NCI-H1417 treated with DMSO at 0.1 percent for 48 hours (cell line): ENCODE measurements at places on chromosomes 13 and 19.

DNA sequence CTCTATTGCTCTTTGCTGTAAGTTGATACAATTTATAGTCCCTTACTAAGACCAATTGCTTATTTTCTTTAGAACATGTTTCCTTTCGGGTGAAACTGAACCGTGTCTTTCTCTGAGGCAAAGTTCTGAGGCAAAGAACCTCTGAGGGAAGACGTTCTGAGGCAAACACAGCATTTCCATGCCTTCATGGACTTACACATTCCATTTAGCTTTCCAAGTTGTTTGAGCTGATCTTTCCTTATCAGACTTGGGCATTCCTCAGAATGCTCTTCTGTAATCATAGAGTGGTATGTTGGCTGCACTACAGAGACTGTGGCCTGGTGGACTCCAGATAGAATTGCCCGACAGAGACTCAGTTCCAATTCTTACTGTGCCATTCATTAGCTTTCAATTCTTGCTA is 579.1 kb downstream of the KCTD12 start:
- no peak for DNase-seq

DNA sequence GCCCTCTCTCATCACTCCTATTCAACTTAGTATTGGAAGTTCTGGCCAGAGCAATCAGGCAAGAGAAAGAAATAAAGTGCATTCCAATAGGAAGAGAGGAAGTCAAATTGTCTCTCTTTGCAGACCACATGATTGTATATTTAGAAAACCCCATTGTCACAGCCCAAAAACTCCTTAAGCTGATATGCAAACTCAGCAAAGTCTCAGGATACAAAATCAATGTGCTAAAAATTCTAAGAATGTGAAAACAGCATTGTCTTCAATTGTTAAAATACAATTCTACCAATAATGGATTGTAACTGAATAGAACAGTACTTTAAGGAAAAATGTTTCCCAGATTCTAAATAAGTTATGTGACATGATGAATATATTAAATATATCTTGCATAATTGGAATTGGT is 2269.2 kb upstream of the PCDH20 start:
- no peak for DNase-seq

- DNase-seq = no peak
Observed at GRCh38 chr19:34375598-34375997, 10.6 kb downstream of the GPI start.

GRCh38 chr13:29185926-29186325 is 365.8 kb downstream of the MTUS2 start:
- no peak for DNase-seq

DNA sequence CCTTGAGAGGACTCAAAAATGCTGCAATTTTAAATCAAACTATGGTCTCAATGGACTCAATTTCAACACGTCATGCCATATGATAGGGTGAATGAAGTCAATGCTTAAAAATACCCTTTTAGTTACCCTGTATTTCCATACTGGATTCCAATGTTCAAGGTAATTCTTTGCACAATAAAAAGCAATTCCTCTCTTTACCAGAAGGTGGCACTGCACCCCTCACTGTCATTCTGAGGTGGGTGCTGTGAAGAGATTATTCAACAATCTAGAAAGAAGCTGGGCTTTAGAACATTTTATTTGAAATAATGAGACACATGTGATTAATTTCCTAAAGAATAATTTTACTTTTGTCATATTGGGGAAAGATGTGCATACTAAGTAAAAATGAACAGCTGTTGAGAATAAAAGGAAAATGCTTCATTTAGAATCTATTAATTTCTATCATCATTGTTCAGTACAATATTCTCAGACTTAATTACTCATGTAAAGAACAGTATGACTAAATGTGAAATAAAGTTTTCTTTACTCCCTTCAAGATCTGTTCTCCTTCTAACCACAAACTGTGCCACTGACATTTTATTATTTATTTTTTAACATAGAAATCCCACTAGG is 789.1 kb downstream of the GPC5 start:
- peak; percentile 40 for DNase-seq

- no peak for DNase-seq
Observed at GRCh38 chr19:43692385-43692784, 22.4 kb upstream of the PLAUR start.

GRCh38 chr19:19404879-19405860 is at the start of gene GATAD2A:
GATAD2A (plus strand) TSS chr19:19405675; CDS start chr19:19465346, 59,671 bp downstream.
- DNase-seq = peak; percentile 24

- no peak for DNase-seq
Observed at GRCh38 chr13:73870970-73871935, 263.0 kb downstream of the KLF12 start.

DNA sequence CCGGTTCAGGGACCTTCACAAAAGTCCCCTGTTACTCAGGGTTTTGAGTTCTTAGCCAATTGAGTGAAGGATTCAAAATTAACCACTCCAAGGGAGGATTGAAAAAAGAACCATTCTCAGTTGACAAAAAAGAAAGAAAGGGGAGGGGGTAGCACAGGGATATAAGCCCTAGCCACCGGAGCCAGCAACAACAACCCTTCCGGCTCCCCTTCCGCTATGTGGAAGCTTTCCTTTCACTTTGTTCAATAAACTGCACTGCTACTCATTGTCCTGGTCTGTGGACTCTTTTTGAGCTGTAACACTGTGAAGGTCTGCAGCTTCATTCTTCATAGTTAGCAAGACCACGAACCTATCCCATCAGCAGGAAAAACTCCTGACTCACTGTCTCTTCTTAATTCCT is 1488.1 kb upstream of the PRR20A start:
- no peak for DNase-seq

- DNase-seq = no peak
Observed at GRCh38 chr19:33446330-33447293, 73.1 kb downstream of the CEBPG start.

GRCh38 chr19:35143231-35143715 is at the start of gene FXYD7:
FXYD7 (plus strand) TSS chr19:35143255; CDS start chr19:35143334, 79 bp downstream.
- DNase-seq = no peak

- no peak for DNase-seq
Observed at GRCh38 chr19:591099-591958, 1.6 kb downstream of the HCN2 start.

- DNase-seq = no peak
Observed at GRCh38 chr13:49400755-49401659, 42.9 kb downstream of the CAB39L start.

DNA sequence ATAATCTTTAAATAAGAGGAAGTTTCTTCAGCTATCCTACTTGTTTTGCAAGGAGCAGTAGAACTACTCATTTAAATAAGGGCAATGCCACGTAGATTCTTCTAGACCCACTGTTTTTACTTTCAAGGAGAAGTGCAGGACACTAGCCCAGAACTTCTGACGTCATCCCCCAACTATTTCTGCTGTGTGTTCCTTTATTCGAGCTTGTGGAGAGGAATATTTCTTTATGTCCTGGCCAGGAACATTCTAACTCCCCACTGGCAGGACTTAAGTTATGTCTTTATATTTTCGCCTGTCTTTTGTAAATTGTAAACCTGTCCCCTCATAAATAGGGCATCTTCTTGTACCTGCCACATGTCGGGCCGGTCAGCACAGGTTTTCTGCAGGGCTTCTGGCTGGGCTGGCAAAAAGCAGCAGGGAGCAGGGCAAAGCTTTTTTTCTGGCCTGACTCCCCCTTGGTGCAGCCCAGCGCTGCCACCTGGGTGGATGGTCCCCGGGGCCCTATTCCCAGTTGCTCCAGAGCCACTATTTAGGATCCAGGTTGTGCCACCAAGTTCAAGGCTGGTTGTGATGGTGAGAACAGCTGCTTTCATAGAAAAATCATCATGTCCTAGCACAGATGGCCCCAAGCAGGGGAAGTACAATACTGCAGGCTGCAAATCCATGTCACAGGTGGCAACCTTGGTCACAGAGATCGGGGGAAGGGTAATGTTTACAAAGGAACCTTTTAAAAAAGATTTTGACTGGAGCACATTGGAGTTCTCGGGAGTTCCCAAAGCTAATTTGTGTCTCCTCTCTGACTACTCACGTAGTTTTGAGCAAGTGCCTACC is 1.8 kb downstream of the MBNL2 start:
- peak; percentile 53 for DNase-seq

- DNase-seq = no peak
Observed at GRCh38 chr13:38421590-38422560, 72.2 kb downstream of the UFM1 start.

GRCh38 chr13:62920159-62920558 is 1504.5 kb upstream of the PCDH20 start:
- no peak for DNase-seq

GRCh38 chr19:20359933-20360720 is 193.1 kb downstream of the ZNF486 start:
- DNase-seq = no peak

DNA sequence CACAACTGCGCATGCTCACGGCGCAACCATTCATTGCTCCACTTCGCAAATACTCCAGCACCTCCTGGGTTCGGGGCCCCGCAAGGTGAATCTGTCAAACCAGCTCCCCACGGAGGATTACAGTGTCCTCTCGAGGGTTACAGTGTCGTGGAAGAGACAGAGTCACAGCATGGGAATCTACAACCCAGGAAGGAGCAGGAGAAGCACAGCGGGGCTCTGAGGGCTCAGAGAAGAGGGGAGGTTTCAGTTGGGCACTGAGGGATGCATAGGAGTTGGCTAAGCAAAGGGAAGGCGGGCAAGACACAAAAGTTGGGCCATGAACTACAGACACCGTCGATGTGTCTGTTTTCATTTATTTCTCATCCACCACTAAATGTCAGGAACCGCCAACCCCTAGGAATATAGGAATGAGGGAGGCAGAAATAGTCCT is 1.0 kb upstream of the GTF2F1 start:
- no peak for DNase-seq

- DNase-seq = no peak
Observed at GRCh38 chr13:101965096-101965495, 436.8 kb downstream of the FGF14 start.

DNA sequence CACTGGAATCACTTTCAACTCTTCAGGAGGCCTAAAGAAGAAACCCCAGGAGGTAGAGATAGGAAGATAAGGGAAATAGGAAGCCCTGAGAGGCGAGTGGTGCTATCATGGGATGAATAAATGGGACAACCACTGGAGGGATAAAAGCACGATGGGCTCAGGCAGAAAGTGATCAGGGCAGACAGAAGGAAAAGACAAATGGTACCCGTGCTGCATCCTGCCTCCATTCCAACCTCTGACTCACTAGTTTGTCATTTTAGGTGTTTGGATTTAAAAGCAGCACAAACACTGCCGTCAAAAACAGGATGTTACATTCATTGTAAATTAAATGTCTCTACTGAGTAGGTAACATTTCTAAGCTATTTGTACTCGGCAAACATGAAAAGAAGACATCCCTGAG is 314.3 kb upstream of the HTR2A start:
- DNase-seq = no peak

DNA sequence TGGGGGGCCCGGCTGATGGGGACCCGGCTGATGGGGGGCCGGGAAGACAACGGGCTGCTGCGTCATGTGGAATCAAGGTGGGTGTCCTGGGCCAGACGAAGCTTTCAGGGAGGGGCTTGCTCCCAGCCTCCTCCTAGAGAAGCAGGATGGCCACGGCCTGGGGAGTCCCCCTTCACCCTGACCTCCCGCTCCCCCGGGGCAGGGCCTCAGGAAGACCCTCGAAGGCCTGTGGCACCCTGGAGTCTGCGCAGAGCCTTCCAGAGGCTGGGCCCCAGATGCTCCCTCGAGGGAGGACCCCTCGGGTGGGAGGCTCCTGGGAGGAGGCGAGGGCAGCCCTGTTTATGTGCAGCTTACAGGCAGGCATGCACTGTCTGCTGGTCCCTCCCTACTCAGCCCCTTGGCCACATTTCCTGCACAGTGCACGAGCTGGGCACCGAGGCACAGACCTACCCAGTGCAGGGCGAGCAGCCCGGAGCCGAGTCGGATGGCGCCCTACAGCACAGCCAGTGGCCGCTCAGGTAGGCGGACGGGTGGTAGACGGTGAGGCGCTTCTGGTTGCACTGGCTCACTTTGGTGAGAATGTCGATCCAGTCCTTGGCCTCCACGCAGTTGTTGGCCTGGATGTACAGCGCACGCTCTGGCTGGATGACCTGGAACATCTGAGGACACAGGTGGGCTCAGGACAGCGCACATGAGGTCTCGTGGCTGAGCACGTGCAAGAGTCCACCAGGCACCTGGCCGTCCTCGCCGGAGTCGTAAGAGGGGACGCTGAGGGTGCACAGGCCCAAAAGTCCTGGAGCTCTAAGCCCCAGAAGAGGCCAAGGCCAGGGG is 22.4 kb upstream of the C13orf46 start:
- DNase-seq = no peak

GRCh38 chr19:17706750-17707181 is 12.5 kb upstream of the MAP1S start:
- DNase-seq = no peak

DNA sequence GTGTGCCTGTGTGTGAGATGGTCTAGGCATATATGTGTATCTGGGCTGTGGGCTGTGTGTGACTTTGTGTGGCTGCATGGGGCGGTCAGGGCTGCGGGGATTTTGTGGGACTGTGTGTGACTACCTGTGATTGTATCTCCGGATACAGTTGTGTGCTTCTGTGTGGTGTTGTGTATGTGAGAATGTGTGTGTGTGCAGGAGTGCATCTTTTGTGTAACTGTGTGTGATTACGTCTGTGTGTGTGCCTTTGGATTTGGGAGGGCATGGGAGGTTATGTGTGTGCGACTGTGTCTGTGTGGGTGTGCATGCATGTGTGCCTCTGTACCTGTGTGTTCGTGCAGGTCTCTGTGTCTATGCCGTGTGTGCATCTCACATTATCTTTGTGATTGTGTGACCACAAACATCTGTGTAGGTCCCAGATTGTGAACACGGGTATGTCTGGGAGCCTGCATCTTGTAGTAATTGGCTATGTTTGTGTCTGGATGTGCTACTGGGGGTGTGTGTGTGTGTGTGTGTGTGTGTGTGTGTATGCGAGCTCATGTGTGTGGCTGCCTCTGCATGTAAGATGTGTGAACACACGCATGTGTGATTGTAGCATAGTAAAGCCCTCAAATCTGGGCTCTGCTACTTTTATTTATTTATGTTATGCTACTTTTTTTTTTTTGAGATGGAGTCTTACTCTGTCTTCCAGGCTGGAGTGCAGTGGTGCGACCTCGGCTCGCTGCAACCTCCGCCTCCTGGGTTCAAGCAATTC is 7.6 kb downstream of the EHD2 start:
- DNase-seq = no peak

DNA sequence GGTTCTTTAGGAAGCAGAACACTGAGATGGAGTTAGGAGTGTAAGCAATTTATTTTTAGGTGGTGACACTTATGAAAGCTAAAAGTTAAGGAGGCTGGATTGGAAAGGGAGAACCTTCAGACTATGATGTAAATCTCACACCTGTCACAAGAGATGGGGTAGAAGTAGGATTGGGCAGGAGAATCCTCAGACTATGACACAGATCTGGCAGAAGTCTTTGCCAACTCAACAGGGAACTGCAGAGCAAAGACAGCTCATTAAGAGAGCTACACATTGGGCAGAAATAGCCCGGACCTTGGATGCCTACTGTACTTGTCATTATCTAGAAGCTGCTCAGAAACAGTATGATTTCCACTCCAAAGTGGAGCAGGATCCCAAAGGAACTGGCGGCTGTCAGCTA is 134.4 kb downstream of the DNAJC15 start:
- DNase-seq = no peak

DNA sequence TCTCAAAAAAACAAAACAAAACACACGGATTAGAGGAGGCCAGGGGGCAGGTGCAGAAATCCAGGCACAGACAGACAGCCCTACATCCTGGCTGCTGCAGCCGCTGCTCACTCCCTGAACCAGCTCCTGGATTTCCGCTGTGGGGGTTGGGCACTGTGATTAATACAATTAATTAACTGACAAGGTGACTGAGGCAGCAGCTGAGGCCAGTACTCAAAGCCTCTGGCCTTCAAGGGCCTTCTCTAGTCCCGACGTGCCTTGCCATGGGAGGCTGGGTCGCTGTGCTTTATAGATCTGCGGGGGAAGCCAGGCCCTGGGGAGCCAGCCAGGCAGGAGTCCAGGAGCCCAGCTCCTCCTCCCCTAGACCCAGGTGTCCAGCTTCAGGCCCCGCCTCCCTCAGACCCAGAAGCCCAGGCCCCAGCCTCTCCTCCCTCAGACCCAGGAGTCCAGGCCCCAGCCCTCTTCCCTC is 4.6 kb downstream of the NECTIN2 start:
- no peak for DNase-seq
